ENCODE measurements at places on chromosomes 6 and 20. TPM values are rescaled to one million over a fixed set of nuclear protein-coding genes. Genes with fewer than 3 reads are reported as not detected.
A peak's percentile ranks its signal among the peaks of the same experiment; 100 is the strongest.

The ABHD16B gene
- not detected for total RNA-seq

DNA sequence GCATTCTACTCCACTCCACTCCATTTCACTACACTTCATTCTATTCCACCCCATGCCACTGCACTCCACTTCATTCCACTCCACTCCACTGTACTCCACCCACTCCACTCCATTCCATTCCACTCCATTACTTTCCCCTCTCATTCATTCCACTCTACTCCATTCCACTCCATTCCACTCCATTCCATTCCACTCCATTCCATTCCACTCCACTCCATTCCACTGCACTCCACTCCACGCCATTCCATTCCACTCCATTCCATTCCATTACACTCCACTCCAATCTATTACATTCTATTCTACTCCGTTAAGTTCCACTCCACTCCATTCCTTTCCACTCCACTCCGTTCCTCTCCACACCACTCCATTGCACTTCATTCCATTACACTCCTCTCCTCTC lies 25.0 kb upstream of the DEFB125 start:
- DNase-seq, result no peak

- peak; percentile 41 for DNase-seq
These were observed 97.8 kb upstream of the OGFRL1 start for GRCh38 chr6:71190809-71191208.

- DNase-seq, result no peak
These were observed 26.5 kb upstream of the EMILIN3 start for GRCh38 chr20:41392871-41393704.

DNA sequence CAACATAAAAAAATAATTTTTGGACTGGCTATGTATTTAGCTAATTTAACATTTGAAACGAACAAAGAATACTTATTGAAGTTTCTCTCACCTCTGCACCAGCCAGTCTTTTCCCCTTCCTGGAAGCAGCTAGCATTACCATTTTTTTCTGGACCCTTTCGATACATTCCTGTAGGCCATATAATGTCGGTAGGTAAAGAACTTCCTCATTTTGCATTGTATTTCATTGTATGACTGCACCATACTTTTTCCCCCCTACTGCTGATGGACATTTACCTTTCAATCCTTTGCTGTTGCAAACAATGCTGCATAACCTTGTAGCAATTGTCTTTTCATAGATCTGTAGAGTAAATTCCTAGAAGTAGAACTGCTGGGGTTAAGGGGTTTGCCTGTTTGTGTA lies 17.6 kb downstream of the CBFA2T2 start:
- DNase-seq, result no peak

- no peak for DNase-seq
These were observed at the start of gene MYMX for GRCh38 chr6:44216677-44217331. Gene MYMX, plus strand, starts transcription at chr6:44216926. Its CDS starts 546 bp downstream, at chr6:44217472.

GRCh38 chr6:25315194-25316177 lies 36.3 kb downstream of the CARMIL1 start:
- no peak for DNase-seq

The SYCP2 gene
- 1.7 TPM for total RNA-seq

DNA sequence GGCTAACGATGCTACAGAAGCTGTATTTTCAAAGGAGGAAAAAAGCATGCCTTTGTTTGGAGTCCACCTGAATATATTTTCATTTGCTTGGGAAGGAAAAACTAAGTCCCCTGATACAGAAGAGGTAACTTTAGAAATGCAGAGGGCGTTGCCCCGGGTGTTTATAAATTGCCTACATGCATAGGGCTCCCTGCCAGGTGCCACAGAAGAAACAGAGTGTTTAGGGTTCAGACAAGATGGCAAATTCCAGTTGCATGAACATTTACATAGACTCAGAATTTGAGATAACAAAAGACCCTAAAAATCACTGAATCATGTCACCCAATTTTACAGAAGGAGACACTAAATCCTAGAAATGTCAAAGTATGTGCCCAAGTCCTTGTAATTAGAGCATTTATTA lies 19.9 kb downstream of the RIN2 start:
- no peak for DNase-seq

All from hepatocyte (in vitro differentiated cells).